HepG2 (cell line): ENCODE measurements at places on chromosomes 12 and 14. TPM values are rescaled to one million over a fixed set of nuclear protein-coding genes. Genes with fewer than 3 reads are reported as not detected.

CLEC9A gene
- not detected in 2 replicates for total RNA-seq

RFLNA gene
- not detected in 2 replicates for total RNA-seq

DNA sequence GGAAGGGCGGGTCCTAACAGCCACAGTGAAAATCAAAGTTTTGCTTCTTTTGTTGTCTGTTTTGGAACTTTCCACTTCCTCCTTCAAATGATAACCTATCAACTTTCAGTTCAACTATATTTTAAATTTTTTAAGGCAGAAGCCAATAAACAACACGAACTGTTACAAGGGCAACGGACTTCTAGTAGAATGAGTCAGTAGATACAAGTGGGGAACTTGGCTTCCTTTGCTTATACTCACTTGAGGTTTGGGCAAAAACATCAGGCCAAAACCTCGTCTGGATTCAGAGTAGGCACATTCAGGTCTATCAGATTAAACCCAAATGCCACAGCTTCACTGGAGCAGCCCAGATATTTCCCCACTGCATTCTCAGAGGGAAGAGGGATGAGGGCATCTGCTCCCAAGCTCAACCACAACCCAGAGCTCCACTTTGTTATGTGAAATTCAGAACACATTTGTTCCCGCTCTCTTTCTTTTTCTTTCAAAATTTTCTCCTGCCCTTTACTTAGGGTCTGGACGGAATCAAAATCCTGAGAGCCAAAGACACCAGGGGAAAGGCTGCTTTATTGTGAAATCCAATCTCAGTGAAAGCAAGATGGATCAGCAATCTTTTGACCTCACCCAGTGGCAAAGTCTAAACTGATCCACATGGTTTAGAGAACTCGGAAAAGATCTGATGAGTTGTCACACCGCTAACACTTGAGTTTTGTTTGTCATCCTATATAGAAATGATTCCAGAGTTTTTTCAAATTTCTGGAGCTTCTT is 152.5 kb upstream of the BTG1 start:
- no peak overlapping the region for H3K4me3 ChIP-seq
- H3K27me3 ChIP-seq, result no peaks in the 10 kb centered on the region
- no peak for DNase-seq
- H3K27ac ChIP-seq, result no peak overlapping the region
- no peaks in the 10 kb centered on the region for H3K4me1 ChIP-seq
- no peaks in the 10 kb centered on the region for H3K36me3 ChIP-seq

GRCh38 chr12:14618983-14619382 is 51.3 kb upstream of the PLBD1 start:
- no peaks in the 10 kb centered on the region for H3K27me3 ChIP-seq
- no peak for DNase-seq
- H3K4me3 ChIP-seq, result no peak overlapping the region
- H3K4me1 ChIP-seq, result no peaks in the 10 kb centered on the region

DNA sequence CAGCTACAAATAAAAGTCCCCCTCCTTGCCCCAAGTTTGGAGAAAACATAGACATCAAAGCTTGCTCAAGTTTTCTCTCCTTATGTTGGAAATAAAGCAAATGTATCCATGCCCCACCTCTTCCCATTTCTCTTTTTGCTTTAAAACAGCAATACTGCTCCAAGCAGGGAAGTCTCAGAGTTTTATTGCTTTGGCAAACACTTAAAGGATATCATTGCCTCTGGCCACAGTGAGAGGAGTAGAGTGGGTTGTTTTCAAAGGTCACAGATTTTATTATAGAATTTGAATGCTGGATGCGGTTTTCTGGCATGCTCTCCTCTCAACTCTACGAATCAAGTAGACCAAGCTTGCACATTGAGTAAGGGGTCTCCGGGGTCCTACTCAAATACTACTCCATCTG is 149.7 kb downstream of the TTC7B start:
- H3K27ac ChIP-seq, result no peak overlapping the region
- no peaks in the 10 kb centered on the region for H3K4me1 ChIP-seq
- no peaks in the 10 kb centered on the region for H3K36me3 ChIP-seq

DNA sequence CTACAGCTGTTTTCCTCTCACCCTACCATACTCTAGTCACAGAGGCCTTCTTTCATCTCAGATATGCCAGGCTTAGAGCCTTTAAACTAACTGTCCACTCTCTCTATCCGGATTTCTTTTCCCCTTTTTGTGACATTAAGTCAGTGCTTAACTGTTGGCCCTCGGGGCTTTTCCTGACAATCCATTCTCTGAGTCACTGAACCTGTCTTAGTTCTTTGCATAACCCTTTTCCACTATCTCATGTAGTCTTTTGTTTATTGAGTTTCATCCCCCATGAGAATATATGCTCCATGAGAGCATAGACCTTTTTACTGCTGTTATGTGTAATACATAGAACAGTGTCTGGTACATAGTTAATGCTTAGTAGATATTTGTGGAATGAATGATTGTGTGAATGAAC is 68.7 kb downstream of the PLEKHA5 start:
- no peaks in the 10 kb centered on the region for H3K36me3 ChIP-seq
- H3K4me1 ChIP-seq, result peaks cover 6% of the 10 kb centered on the region
- no peaks in the 10 kb centered on the region for H3K27me3 ChIP-seq
- no peak overlapping the region for H3K27ac ChIP-seq
- DNase-seq, result no peak

DNA sequence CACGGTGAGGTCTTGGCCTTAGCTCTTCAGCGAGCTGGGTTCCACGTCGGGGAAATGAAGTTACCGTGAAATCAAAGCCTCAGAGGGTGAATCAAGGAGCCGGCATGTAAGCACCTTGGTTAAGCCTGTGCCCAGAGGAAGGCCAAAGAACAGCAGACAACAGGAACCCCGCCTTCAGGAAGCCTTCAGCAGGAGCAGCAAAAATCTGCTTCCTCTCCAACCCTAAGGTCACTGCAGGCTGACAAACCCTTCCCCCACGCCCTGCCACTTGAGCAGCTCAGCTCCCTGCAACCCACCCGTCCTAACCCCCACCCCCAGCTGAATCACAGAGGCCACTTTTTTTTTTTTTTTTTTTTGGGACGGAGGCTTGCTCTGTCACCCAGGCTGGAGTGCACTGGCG is 72.9 kb upstream of the LTA4H start:
- no peaks in the 10 kb centered on the region for H3K27me3 ChIP-seq
- no peak for DNase-seq
- peaks cover 40% of the 10 kb centered on the region for H3K4me1 ChIP-seq
- no peak overlapping the region for H3K4me3 ChIP-seq
- no peak overlapping the region for H3K27ac ChIP-seq

DNA sequence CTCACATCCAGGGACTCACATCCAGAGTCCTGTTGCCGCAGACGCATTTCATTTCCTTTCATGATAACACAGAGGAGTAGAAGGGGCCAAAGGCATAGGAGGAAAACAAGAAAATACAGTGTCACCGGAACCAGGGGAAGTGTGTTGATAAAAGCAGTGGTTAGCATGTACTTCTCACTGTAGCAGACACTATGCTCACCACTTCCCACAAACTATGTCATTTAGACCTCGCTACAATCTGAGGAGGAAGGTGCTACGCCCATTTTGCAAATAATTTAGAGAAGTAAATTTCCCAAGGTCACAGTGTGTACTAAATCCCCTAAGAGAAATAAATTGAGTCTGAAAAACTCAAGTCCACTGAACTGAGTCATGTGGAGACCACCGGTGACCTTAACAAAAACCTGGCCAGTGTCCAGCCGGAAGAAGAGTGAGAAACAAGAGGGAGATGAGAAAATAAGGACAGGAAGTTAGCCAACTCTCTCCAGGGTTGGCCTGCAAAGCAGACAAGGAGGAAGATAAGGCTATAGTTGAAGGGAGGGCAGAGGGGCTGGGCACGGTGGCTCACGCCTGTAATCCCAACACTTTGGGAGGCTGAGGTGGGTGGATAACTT is 25.8 kb upstream of the TMCC3 start:
- no peak overlapping the region for H3K27ac ChIP-seq
- H3K36me3 ChIP-seq, result no peaks in the 10 kb centered on the region
- H3K4me3 ChIP-seq, result no peak overlapping the region
- no peak for DNase-seq

- H3K4me1 ChIP-seq, result no peaks in the 10 kb centered on the region
- no peak overlapping the region for H3K4me3 ChIP-seq
- DNase-seq, result no peak
- peaks cover 2% of the 10 kb centered on the region for H3K27me3 ChIP-seq
- H3K27ac ChIP-seq, result no peak overlapping the region
- H3K36me3 ChIP-seq, result no peaks in the 10 kb centered on the region
Observed at GRCh38 chr14:22492622-22493542, 96.1 kb downstream of the DAD1 start.

DNA sequence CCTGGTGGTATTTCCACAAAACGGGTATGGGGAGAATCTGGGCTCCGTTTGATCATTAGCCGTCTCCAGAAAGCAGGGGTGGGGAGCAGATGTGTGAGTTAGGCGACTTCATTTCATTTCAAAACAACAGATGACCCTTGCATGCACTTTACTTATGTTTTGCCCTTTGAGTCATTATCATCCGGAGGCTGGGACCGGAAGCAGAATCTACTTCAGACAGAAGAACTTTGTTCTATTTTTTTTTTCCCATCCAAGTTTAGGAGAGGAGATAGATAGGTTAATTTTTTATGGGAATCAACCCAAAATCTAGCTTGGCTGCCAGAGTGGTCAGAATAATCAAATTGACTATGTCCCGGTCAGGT is 31.3 kb upstream of the CMAS start:
- H3K4me3 ChIP-seq, result no peak overlapping the region
- H3K27me3 ChIP-seq, result no peaks in the 10 kb centered on the region
- DNase-seq, result no peak
- peaks cover 8% of the 10 kb centered on the region for H3K4me1 ChIP-seq
